ENCODE measurements at places on chromosomes 3 and 15.
A peak's percentile ranks its signal among the peaks of the same experiment; 100 is the strongest.

DNA sequence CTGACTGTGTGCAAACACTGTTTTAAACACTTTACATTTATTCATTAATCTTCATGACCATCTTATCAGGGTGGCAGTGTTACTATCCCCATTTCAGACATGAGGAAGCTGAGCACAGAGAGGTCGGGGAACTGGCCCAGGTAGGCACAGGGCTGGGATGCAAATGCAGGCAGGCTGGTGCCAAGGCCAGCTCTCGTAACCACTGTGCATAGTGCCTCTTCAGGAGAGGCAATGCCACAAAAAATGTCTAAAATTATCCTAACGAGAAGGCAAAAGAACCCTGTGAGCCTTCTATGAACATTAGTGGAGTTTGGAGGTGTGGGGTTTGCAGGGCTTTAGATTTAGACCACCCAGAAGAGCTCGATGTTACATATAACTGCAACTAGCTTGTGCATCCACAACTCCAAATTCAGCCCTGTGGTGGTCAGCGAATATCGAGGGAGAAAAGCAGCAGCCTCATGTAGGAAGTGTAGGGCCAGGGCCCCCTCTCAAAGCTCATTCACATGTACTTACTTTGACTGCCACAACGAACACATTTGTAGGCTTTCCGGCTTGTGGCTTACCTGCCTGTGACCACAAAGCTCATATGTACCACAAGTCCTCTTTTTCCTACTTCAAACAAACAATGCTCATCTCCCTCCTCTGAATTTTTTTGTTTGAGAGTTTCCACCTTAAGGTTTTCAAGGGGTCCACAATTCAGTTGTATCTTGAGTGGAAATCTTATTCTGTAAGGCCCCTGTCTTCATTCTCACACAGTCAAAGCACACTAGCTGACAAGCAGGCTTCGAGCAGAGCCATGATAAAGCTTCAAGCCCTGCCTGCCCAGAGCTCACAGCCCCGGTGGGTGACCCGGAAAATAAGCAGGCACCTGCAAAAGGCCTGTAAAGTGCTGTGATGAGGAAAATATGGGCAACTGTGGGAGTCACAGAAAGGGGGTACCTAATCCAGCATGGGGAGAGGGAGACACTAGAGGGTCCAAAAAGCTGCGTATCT, 722.9 kb upstream of the CFAP20DC start:
- DNase-seq, result no peak
- H3K4me3 ChIP-seq, result no peak overlapping the region
- no peaks in the 10 kb centered on the region for H3K27me3 ChIP-seq

- H3K4me3 ChIP-seq, result no peak overlapping the region
- no peaks in the 10 kb centered on the region for H3K27me3 ChIP-seq
Measured at GRCh38 chr3:168442502-168442901, 346.8 kb upstream of the GOLIM4 start.

- DNase-seq, result no peak
- no peaks in the 10 kb centered on the region for H3K4me1 ChIP-seq
- H3K27ac ChIP-seq, result no peak overlapping the region
- H3K4me3 ChIP-seq, result no peak overlapping the region
- H3K27me3 ChIP-seq, result no peaks in the 10 kb centered on the region
Measured at GRCh38 chr15:89098281-89098680, 10.0 kb downstream of the ABHD2 start.

DNA sequence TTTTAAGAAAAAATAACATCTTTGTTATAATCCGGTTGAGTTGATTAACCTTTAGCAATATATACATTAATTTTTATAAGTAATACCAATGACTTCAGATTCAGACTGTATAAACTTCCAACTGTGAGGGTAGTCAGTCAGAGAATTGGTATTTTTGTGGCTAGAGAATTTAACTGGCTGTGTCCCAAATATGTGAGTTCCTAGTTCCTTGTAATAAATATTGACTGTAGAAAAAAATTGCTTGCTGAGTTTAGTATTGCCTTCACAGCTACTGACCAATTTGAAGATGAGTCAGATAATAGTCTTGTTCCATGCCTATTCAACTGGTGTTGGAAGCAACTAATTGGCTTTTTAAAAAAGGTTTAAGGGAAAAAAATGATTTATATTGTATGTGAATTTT, 210.8 kb downstream of the GAP43 start:
- no peaks in the 10 kb centered on the region for H3K27me3 ChIP-seq
- H3K4me3 ChIP-seq, result no peak overlapping the region
- no peak for DNase-seq
- H3K27ac ChIP-seq, result no peak overlapping the region

DNA sequence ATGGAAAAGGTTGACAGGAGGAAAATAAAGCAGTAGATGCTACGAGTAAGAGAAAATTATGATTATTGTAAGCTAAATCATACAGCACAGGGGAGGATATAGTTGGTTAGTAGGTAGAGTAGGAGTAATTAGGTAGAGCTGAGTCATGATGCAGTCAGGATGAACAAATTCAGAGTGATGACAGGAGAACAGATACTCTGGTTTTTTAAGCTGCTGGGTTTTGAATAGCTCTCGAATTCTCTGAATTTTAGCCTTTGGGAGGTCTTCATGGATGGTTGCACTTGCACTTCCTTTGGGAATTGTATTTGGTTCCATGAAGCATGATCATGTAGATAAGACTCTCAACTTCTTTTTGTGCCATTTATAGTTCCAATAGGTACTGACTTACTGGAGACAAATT, 96.2 kb downstream of the ECT2 start:
- DNase-seq, result no peak
- H3K27me3 ChIP-seq, result no peaks in the 10 kb centered on the region

DNA sequence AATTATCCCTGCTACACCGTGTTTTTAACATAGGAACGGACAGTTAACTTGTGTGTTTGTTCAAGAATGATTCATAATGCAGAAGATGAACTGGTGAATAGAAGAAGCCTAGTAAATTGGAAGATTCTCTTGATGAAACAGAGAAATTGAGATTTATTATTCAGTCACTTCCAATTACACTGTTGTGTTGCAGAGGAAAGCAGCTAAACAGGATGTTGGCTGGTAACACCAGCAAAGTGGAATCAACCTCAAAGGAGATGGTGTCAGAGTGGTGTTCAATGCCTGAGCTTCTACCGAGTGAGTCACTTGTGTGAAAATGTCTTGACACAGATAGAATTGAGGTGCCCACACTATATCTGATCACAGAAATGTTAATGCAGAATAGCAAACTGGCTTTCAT, 399.6 kb downstream of the LPP start:
- H3K4me3 ChIP-seq, result no peak overlapping the region
- peaks cover 6% of the 10 kb centered on the region for H3K4me1 ChIP-seq
- H3K27me3 ChIP-seq, result no peaks in the 10 kb centered on the region
- no peak for DNase-seq
- H3K27ac ChIP-seq, result no peak overlapping the region
- no peaks in the 10 kb centered on the region for H3K36me3 ChIP-seq

DNA sequence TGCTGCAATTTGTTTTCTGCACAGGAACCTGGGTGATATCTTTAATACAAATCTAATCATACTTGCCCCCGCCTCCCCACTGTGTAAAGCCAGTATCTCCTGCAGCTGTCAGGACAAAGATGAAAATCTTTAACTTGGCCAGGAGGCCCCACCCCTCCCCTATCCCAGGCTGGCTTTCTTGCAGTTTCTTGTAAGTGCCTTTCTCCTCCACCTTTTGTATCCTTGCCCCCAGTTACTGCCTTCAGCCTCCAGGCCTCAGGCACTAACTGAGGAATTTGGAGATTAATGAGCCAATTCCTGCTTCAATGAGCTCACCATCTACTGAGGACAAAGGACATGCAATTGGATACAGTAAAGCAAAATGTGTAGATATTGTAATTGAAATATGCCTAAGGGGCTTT, 6.5 kb downstream of the GCSAM start:
- H3K4me3 ChIP-seq, result no peak overlapping the region
- H3K27me3 ChIP-seq, result no peaks in the 10 kb centered on the region
- peaks cover 7% of the 10 kb centered on the region for H3K36me3 ChIP-seq
- peak overlapping the region; percentile 61 for H3K27ac ChIP-seq

GRCh38 chr15:37098468-37099318, 1.7 kb downstream of the MEIS2 start:
- peaks cover 4% of the 10 kb centered on the region for H3K4me1 ChIP-seq
- H3K27me3 ChIP-seq, result peaks cover 75% of the 10 kb centered on the region
- peak; percentile 75 for DNase-seq
- H3K36me3 ChIP-seq, result no peaks in the 10 kb centered on the region
- H3K4me3 ChIP-seq, result peak overlapping the region; percentile 95

DNA sequence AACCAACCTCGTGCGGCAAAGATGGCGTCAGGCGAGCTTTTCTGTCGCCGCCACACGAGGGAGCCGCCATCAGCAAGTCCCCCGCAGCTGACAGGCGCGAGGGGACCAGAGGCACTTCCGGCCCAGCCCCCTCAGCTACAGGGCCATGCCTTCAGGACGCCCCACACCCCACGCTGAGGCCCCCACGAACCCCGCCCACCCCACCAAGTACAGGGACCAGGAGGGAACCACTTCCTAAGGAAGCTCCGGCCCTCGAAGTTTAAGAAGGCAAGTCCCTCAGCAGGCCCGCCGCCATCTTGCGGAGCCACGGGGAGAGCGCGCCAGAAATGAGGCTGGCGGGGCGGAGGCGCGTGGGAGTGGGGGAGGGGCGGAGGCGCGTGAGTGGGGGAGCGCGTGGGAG, 790 bp downstream of the DAZL start:
- no peak overlapping the region for H3K27ac ChIP-seq
- H3K27me3 ChIP-seq, result no peaks in the 10 kb centered on the region
- no peak overlapping the region for H3K4me3 ChIP-seq
- DNase-seq, result no peak
- H3K36me3 ChIP-seq, result no peaks in the 10 kb centered on the region

GRCh38 chr3:169865176-169865767, 4.5 kb downstream of the LRRC31 start:
- H3K27me3 ChIP-seq, result no peaks in the 10 kb centered on the region
- no peak overlapping the region for H3K4me3 ChIP-seq
- peak; percentile 24 for DNase-seq
- H3K4me1 ChIP-seq, result no peaks in the 10 kb centered on the region
- no peaks in the 10 kb centered on the region for H3K36me3 ChIP-seq

GRCh38 chr3:26838026-26838425, 215.5 kb downstream of the LRRC3B start:
- no peaks in the 10 kb centered on the region for H3K36me3 ChIP-seq
- no peak overlapping the region for H3K27ac ChIP-seq
- no peak overlapping the region for H3K4me3 ChIP-seq
- DNase-seq, result no peak
- H3K4me1 ChIP-seq, result no peaks in the 10 kb centered on the region

DNA sequence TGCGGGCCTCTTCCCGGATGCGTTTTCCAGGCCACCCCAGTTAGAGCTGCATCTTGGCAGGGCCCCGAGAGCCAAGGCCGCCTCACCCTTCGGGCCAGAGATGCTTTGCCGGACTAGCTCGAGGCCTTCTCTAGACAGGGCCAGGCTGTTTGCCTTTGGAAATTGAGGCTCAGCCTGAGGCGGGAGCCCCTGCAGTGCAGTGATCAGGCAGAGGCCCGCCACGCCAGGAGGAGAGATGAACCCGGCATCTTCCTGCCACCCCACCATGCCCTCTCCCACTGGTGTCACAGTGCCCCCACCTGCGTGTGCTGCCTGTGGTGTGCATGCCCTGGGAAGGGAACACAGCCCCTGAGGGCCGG, 8.9 kb upstream of the ROPN1B start:
- H3K4me3 ChIP-seq, result no peak overlapping the region
- DNase-seq, result no peak
- H3K27ac ChIP-seq, result no peak overlapping the region
- no peaks in the 10 kb centered on the region for H3K4me1 ChIP-seq

- no peaks in the 10 kb centered on the region for H3K27me3 ChIP-seq
- H3K27ac ChIP-seq, result no peak overlapping the region
- peaks cover 8% of the 10 kb centered on the region for H3K36me3 ChIP-seq
- DNase-seq, result peak; percentile 13
Measured at GRCh38 chr3:195248281-195248680, 22.7 kb downstream of the XXYLT1 start.

DNA sequence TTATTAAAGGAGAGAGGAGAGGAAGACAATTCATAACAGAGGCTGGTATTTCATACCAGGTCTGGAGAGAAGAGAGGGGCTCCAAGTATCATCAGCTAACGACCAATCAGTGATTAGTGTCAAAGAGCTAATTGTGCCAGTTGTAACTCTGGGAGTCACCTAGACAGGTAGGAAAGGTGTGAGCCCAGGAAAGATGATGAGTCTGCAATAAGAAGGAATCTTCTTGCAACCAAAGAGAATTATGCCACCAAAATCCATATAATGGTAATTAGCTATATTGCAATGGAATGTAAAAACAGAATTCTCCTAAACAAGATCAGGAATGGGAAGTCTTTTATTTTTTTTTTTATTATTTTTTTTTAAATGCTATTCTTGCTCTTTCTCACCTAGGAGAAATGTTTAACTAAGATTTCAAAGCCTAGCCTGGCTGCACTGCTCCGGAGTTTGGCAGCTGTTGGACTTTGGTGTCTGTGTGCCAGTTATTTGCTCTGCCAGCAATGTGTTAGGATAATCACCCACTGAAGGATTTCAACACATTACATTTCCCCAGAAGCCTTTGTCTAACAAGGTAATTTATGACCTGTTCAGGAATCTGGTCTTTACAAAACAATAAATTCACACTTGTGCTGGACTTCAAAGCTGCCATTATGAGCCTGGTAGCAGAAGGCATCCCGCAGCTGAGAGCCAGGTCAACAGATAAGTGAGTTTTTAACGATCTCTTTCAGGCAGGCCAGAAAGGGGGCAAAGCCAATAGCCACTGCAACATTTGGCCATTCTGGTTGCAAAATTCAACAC, 89.4 kb downstream of the FOXB1 start:
- no peak overlapping the region for H3K27ac ChIP-seq
- DNase-seq, result no peak
- no peaks in the 10 kb centered on the region for H3K4me1 ChIP-seq
- peaks cover 5% of the 10 kb centered on the region for H3K27me3 ChIP-seq

- H3K36me3 ChIP-seq, result no peaks in the 10 kb centered on the region
- H3K27ac ChIP-seq, result no peak overlapping the region
- no peaks in the 10 kb centered on the region for H3K27me3 ChIP-seq
- H3K4me1 ChIP-seq, result no peaks in the 10 kb centered on the region
- no peak overlapping the region for H3K4me3 ChIP-seq
Measured at GRCh38 chr3:42960282-42960681, 18.8 kb upstream of the GASK1A start.

- no peak overlapping the region for H3K4me3 ChIP-seq
- no peaks in the 10 kb centered on the region for H3K4me1 ChIP-seq
- no peaks in the 10 kb centered on the region for H3K36me3 ChIP-seq
- no peaks in the 10 kb centered on the region for H3K27me3 ChIP-seq
- no peak overlapping the region for H3K27ac ChIP-seq
- DNase-seq, result peak; percentile 90
Measured at GRCh38 chr3:49199239-49199899, 28.0 kb downstream of the KLHDC8B start.

GRCh38 chr15:26287381-26287780, 424.3 kb upstream of the ATP10A start:
- H3K4me1 ChIP-seq, result no peaks in the 10 kb centered on the region
- no peaks in the 10 kb centered on the region for H3K36me3 ChIP-seq

- H3K27me3 ChIP-seq, result no peaks in the 10 kb centered on the region
- DNase-seq, result no peak
- H3K27ac ChIP-seq, result no peak overlapping the region
Measured at GRCh38 chr3:43298292-43298691, 12.0 kb downstream of the SNRK start.
